NCI-H345 (cell line): ENCODE measurements at places on chromosomes 2 and 18.
A peak's percentile ranks its signal among the peaks of the same experiment; 100 is the strongest.

DNA sequence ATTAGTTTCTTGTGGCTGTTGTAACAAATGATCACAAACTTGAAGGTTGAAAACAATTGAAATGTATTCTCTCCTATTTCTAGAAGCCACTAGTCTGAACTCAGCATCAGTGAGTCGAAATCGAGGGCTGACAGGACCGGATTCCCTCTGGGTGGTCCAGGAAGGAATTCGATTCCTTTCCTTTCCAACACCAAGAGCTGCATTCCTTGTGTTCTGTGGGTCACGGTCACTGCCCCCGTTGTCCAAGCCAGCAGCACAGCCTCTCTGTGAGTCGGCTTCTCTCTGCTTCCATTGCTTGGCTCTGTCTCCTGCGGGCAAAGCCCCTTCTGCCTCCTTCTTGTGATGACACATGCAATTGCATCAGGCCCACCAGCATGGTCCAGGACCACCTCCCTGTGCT is 67.3 kb downstream of the SMIM21 start:
- DNase-seq: no peak

DNA sequence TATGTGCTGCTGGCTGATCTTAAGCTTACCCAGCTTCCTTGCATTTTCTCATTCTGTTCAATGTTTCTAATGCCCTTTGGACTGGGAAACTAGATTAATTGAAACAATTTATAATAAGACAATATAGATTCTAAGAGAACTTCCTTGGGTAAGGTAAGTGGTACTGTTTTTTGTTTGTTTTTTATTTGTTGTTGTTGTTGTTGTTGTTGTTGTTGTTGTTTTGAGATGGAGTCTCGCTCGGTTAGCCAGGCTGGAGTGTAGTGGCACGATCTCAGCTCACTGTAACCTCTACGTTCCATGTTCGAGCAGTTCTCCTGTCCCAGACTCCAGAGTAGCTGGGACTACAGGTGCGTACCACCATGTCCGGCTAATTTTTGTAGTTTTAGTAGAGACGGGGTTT is 49.1 kb downstream of the CAB39 start:
- DNase-seq: no peak

DNA sequence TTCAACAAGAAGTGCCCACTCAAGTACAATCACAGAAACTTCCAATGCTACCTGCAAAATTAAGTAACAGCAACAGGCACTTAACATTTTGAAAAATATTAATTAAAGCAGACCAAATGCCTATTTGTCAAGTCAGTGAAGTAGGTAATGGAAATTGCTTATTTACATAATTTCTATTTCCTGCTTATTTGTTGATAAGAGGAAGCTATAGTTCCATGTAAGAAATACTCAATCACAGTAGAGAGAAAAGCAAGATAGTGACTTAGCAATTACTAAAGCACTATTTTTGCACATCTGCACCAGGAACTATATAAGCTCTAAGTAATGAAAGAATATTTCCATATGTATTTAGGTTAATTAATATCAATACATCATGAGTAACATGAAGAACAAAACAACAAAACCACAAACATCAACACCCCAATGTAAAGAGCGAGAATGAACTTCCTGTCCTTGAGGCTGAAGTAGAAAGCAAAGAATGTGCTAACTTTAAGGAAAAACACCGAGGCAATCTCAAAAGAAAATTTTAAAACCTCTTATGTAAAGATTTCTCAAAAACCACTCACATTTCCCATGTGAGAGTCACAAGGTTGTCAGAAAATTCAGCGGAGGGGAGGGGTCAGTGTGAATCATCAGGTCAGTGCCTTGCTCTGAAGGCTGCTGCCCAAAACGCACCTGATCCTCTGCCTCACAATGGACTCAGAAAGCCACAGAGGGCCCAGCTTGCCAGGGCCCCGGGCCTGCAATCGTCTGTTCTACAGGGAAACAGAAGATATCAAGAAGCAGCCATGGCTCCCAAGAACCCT is 12.5 kb downstream of the NPC1 start:
- no peak for DNase-seq

GRCh38 chr2:10845640-10846039 is 33.1 kb upstream of the PDIA6 start:
- peak; percentile 11 for DNase-seq
